ENCODE measurements at places on chromosomes 1 and 21.
A peak's percentile ranks its signal among the peaks of the same experiment; 100 is the strongest.

- DNase-seq: no peak
Measured at GRCh38 chr21:41250519-41250918, 66.1 kb upstream of the FAM3B start.

GRCh38 chr21:42219606-42220137, 732 bp downstream of the ABCG1 start:
- DNase-seq: no peak

GRCh38 chr1:86778569-86779239, 74.3 kb downstream of the SH3GLB1 start:
- DNase-seq: no peak

- no peak for DNase-seq
Measured at GRCh38 chr1:152497273-152497672, 13.3 kb upstream of the LCE5A start.

GRCh38 chr1:246121533-246121932, 385.5 kb downstream of the SMYD3 start:
- no peak for DNase-seq

DNA sequence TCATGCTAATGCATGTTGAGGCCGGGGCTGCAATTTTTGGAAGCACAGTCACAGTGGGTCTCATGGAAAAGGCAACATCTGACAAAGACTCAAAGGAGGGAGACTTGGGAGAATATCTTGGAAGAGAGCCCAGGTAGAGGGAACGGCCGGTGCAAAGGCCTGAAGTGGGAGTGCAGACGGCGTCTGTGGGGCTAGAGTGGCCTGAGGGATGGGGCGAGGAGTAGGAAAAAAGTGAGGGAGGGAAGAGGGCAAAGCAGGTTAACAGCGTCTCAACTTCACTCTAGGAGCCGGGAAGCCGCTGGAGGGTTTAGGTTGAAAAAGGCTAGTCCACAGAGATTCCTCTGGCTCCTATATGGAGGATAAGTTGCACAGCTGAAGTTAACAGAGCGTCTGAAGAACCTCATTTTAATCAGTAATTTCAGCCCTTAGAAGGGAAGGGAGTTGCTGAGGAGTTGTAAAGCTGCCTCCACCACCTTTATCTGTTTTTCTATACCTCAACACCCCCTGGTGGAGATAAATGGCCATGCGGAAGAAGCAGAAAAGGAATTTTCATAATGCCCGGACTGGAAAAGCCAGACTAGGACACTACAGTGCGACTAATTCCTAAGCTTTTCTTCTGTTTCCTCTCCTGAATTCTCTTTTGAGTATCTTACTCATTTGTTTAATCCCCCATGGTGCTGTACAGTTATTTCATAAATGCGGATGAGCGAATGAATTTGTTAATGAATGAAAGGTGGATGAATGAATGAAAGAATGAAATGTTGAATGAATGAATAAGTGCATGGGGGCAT, 78.7 kb upstream of the ZNF281 start:
- DNase-seq: peak; percentile 33

DNA sequence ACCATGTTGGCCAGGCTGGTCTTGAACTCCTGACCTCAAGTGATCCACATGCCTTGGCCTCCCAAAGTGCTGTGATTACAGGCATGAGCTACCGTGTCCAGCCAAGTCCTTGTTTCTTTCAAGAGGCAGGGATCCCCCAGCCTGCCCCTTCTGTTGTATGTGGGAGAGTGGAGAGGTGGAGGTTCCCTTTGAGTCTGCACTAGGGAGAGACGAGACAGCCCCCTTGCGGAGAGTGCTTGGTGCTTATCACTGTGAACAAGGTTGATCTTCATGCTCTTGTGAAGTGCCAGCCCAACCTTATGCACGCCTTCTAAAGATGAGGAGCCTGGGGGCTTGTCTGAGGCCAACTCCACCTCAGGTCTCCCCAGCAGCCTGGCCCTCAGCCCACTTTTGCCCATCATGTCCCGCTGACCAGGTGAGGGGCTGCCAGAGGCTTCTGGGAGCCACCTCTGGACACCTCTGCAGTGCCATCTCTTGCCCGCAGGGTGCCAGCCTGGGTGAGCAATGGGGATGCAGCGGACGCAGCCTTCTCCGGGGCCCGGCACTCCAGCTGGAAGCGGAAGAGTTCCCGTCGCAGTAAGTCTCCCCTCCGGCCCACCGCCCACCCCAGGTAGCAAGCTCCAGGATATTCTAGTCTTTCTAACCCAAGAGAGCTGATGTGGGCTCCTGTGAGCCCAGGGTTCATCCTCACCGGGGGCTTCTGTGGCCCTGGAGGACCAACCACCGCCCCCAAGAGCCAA, 62.3 kb downstream of the ARHGEF10L start:
- no peak for DNase-seq

DNA sequence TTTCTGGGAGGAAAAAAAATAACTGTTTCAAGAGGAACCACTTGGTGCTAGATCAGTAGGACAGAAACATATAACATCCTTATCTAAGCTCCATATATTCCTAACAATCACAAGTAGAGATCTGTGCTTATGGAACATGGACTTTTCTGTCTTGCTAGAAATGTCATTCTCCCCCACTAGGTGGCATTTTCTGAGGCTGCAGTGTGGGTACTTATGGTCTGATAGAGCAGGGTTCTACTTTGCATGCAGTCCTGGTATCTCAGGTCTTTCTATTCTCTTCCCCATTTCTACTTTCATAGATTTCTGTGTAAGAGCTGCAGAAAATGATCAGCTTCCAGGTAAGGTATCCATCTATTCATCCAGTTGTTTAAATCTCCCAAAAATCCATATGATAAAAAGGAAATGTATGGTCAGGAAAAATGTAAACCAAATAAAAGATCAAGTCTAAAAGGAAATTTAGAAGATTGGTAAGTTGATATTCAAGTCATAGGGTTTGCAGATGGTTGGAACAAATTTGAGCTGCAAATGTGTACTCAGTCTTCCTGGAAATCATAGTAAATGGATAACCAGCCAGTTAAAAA, 1.5 kb downstream of the ZNF684 start:
- DNase-seq: peak; percentile 78

DNA sequence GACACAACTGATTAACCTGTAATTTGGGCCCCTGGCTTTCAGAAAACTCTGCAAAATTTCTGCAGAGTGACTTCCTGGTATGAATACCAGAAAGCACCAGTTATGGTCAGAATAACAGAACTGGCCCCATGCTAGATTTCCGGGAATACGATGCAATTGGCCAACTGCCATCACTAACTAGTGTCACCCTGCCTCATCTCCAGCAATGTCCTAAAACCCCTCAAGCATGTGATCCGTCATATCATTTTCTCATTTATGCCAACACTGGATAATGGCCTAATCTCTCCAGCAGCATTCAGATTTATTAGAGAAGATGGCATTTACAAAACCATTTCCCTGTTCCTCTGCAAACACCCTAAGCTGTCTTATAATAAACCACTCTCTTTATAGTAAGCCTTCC, 15.4 kb downstream of the KAZN start:
- DNase-seq: no peak

- no peak for DNase-seq
Measured at GRCh38 chr1:42851960-42852607, 5.7 kb downstream of the ZNF691 start.

DNA sequence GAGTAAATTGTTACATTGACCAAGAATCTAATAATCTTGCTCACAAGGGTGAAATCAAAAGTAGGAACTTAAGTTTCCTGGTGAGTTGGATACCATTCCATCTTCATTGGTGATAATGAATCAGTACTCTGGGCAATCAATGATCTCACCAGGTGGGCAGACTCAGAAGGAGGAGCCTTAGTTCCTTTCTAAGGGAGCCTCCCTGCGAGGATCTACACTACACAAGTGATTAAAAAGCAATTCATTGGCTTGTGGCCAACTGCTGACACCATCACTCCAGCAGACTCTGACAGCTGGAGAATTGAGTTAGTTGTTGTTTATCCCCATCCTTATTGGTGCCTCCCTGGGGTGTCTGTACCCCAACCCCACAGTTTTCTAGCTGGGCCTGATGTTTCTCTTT, 84.1 kb upstream of the VANGL1 start:
- DNase-seq: peak; percentile 60

DNA sequence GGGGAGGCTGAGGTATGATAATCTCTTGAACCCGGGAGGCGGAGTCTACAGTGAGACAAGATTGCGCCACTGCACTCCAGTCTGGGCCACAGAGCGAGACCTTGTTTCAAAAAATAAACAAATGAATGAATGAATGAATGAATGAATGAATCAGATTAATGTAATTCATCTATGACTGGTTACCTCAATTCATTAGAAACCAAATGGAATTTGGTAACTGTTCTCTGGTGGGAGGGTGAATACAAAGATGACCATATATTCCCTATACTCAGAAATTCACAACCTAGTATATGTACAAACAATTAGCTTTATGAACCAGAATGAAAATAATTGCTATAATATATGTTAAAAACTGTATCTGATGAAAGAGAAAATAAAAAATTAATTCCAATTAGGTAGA, 80.9 kb downstream of the FAF1 start:
- DNase-seq: no peak

DNA sequence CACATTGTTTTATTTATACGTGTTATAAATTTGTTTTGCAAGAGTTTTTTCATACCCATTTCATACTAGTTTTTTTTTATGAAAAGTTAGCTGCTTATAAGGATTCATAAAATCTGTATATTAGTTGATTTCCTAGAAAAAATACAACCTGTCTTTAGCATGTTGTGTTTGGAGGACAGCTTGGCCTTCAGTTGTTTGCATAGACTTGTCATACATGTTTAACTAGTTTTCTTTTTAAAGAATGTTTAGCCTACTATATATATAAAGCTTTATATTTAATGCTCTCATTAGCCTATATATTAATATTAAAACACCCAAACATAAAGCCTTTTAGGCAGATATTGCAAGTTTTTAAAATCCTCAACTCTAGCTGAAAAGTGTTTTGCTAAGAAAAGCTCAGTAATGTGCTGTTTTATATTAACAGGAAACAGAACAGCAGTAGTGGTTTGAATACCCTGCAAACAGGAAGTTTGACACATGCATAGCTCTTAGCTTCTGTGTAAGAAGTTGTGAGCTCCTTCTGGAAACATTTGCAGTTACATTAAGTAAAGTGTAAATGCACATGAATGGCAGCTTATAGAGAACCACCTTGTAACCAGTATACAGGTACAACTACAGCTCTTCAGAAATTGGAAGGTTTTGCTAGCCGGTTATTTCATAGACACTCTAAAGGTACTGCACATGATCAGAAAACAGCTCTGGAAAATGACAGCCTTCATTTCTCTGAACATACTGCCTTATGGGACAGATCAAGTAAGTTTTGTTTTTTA, at the start of gene PRKACB:
PRKACB (plus strand) TSS at position 476 of the 770 bp plus-strand sequence; CDS start at position 567, 91 bp downstream.
- peak; percentile 90 for DNase-seq

- DNase-seq: no peak
Measured at GRCh38 chr1:67060811-67061218, 6.9 kb upstream of the SLC35D1 start.

- peak; percentile 69 for DNase-seq
Measured at GRCh38 chr1:206967096-206967849, 3.0 kb downstream of the FCAMR start.

GRCh38 chr1:101236516-101237228, at the start of gene S1PR1:
S1PR1 (plus strand) TSS chr1:101237019; CDS start chr1:101238985, 1,966 bp downstream.
- DNase-seq: no peak

GRCh38 chr1:225940385-225941151, 452 bp downstream of the LEFTY2 start:
- no peak for DNase-seq

DNA sequence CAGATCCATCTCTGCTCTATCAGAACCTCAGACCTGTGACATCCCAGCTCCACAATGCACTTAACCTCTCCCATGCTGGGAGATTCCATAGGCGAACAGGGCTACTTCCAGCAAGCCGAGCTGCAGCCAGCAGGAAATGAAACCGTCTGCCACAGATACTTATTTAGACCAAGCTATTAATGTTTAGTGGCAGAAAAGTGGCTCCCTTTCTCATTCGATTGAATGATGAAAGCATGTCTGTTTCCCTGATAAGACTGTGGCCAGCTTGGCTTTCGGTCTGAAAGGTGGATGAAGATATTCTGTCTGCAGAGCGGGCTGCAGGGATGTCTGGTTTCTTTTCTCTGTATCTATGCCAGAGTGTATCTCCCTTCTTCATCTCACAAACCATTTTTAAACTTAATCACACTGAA, 146.4 kb downstream of the GREM2 start:
- DNase-seq: no peak

GRCh38 chr1:157404614-157405013, 147.7 kb downstream of the FCRL5 start:
- no peak for DNase-seq

- no peak for DNase-seq
Measured at GRCh38 chr1:66416295-66416694, 117.7 kb upstream of the SGIP1 start.

GRCh38 chr1:12757836-12758235, 11.8 kb downstream of the CFAP107 start:
- no peak for DNase-seq

- DNase-seq: no peak
Measured at GRCh38 chr1:244255426-244255965, 196.2 kb downstream of the ADSS2 start.

GRCh38 chr21:18000981-18001686, 182.0 kb upstream of the C21orf91 start:
- no peak for DNase-seq

- no peak for DNase-seq
Measured at GRCh38 chr1:221347706-221348105, 394.2 kb downstream of the DUSP10 start.

DNA sequence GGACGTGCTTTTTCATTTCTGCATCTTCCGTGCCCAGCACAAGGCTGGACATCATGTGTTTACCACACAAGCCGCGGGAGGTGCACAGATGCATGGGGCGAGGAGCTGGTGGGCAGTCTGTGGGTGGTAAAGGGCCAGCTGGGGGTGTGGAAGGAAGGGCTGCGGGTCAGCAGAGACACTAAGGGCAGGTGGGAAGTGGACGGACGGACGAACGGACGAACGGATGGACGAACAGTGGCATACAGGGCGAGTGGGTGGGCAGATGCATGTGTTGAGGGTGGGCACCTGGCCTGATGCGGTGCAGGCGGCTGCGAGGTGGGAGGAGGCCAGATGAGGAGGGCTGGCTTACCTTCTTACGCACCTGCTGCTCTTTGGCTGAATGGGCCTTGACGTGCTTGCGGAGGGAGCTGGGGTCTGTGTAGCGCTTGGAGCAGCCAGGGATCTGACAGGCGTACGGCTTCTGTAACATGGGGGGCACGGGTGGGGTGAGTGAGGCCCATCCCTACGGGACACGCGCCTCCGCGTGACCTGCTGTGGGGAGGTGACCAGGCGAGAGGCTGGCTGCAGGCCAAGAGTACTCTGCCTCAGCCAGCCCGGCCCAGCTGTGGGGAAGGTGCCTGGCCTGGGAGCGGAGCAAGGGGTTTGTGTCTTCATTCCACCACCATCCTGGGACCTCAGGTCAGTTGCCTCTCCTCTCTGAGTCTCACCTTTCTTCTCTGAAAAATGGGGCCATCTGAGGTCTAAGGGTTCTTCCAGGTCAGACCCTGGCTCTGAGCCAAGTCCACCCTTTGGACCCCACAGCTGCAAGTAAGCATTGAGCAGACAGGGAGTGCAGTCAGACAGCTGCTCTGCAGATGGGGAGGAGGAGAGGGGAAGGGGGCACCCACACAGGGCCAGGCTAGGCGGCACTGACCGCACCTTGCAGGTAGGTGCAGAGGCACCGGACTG, 65.5 kb downstream of the DMRTB1 start:
- no peak for DNase-seq
